Neural progenitor cell (in vitro differentiated cells): ENCODE measurements at places on chromosomes 12 and 14.

GRCh38 chr14:74841230-74842207 is 34.4 kb downstream of the PROX2 start:
- DNase-seq: no peak

GRCh38 chr12:114414031-114414865 is 8.3 kb upstream of the TBX5 start:
- DNase-seq: peak; percentile 55

DNA sequence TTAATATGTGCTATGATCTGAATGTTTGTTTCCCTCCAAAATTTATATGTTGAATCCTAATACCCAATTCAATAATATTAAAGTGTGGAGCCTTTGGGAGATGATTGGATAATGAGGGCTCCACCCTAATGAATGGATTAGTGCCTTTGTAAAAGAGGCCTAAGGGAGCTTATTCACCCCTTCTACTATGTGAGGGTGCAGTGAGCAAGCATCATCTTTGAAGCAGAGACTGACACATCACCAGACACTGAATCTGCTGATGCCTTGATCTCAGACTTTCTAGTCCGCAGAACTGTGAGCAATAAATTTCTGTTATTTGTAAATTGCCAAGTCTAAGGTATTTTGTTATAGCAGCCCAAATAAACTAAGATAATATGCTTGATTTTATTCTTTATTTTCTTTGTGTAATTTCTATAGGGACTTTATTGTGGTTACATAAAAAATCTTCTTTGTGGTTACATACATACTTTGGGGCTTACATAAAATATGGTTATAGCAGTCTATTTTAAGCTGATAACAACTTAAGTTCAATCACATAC is 131.1 kb upstream of the SLC38A2 start:
- no peak for DNase-seq

DNA sequence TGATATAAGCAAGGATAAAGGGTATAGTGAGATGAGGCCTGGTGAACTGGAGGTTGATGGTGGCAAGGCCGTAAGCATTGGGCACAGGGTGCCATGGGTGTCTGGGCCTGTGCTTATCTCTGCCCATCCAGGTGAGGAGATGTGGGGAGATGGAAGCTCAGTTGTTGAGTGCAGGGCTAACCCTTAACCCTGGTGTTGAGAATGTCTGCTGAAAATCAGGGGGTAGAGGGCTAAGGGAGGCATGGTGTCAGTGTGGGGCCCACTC is 86.1 kb downstream of the SYNE2 start:
- no peak for DNase-seq

GRCh38 chr14:85824526-85824925 is 294.6 kb downstream of the FLRT2 start:
- peak; percentile 52 for DNase-seq

- no peak for DNase-seq
Observed at GRCh38 chr12:117502633-117503032, 141.2 kb upstream of the NOS1 start.

DNA sequence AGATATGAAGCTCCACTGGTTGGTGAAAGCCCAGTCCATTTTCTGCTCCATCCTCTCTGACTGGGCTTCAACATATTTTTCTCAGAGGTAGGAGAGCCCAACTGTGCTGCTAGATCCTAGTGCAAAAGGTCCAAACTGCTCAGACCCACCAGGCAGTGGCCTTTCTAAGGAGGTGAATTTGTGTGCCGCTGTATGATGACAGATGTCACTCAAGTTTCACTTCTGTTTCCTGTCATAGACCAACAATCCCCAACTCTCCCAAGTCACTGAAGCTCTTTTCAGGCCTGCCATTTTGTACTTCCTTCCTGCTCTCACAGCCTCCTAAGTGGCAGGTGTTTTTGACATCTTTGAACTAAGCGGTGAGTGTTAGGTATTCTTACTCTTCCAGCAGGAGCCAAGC is 16.4 kb upstream of the RNASE4 start:
- no peak for DNase-seq

DNA sequence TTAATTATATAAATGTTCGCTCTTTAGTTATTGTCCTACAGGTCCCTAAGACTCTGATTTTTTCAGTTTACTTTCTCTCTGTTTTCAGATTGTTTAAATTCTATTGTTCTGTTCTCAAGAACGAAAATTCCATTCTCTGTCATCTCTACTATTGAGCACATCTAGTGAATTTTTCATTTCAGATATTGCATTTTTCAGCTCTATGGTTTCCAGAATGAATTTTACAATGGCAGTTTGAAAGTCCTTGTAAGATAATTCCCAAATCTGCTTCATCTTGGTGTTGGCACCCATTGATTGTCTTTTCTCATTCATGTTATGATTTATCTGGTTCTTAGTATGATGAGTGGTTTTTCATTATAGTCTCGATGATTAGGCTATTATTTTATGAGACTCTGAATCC is 519.6 kb upstream of the LRFN5 start:
- DNase-seq: no peak

- DNase-seq: no peak
Observed at GRCh38 chr12:91335699-91336098, 153.1 kb upstream of the DCN start.

- DNase-seq: no peak
Observed at GRCh38 chr12:15423629-15424028, 101.3 kb downstream of the PTPRO start.

GRCh38 chr12:10968765-10969456 is 17.8 kb downstream of the TAS2R50 start:
- DNase-seq: no peak
